ENCODE measurements at places on chromosomes 11 and 22.
A peak's percentile ranks its signal among the peaks of the same experiment; 100 is the strongest.

DNA sequence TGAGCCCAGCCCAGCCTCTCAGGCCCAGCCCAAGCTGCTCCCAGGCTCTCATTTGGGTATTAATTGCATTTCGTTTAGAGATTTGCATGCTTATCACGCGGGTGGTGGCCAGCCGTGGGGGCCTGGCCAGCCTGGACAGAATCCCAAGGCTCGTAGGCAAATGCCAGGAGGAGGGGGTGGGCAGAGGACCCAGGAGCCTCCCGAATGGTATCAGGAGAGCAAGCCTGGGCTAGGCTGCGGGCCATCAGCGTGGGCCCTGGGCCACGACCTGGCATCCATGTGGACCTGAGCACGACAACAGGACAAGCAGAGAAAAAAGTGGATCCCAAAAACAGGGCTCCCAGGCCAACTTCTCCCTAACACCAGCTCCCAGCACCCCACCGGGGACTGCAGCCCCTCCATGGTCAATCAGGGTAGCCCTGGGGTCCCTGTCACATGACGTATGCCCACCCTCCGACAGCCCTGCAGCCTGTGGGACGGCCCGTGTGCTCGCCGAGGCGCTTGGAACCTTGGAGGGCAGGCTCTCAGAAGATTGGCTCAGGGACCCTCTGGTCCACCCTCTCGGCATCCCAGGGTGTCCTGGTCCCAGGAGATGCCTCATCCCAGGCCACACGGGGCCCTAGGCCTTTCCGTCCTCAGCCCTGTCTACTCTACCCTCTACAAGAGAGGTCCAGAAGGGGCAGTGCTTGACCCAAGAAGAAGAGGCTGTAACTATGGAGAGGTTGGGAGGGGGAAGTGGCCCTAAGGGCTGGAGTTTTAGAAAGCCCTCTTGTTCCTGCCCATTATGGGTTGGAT, 8.8 kb downstream of the ASCL2 start:
- DNase-seq: no peak

DNA sequence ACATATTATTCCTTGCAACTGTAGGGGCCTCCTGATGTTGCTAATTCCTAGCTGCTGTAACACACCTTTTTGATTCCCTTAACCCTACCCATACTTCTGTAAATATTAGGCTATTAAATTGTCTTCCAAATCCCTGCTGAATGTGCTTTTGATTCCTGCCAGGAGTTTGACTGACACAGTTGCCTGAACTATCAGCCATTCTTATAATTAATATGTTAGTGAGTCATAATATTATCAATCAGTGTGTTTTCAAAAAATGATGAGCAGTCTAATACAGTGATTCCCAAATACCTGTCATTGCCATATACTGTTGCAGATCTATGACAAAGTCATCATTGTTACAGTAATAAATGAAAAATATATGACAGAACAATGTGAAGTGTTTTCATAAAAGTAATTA, 15.9 kb upstream of the FANCF start:
- no peak for DNase-seq

GRCh38 chr11:108697872-108698473, 33.1 kb downstream of the DDX10 start:
- DNase-seq: peak; percentile 19

- no peak for DNase-seq
These were observed 851.3 kb downstream of the TBC1D22A start for GRCh38 chr22:47613606-47614350.

DNA sequence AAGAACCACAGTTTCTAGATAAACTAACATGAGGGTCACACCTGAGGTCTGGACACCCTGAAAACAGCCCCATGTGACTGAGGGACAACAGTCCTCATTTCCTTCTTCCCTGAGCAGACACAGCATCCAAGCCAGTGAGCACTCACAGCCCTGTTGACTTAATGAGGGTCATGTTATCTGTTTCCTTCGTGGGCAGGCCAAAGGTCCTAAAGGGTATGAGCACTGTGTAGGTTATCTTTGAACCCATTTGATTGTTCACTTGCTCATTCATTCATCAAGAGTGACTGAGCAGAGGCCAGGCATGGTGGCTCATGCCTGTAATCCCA, 170.7 kb upstream of the B3GAT1 start:
- no peak for DNase-seq

GRCh38 chr11:126816645-126817044, 183.9 kb downstream of the KIRREL3 start:
- no peak for DNase-seq

DNA sequence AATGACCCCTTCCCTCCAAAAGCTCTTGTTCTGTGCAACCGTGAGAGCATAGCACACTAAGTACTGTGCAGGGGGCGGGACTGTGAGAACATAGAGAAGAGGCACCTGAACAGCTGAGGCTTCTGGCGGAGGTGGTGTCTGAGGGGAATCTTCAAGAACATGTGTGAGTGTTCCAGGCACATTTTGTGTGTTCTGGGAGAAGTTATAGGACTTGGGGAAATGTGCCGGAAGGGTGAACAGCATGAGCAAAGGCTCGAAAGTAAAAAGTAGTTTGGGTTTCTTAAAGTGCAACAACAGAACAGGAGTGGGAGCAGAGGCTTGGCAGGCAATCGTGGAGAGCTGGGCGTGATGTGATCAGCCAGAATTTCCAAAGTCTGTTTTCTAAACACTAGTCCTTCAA, 12.4 kb upstream of the SYN3 start:
- no peak for DNase-seq

- DNase-seq: no peak
These were observed 8.4 kb upstream of the NAV2 start for GRCh38 chr11:19704213-19704612.

GRCh38 chr22:19554834-19555404, 30.7 kb upstream of the CLDN5 start:
- no peak for DNase-seq

- DNase-seq: no peak
These were observed 4.8 kb downstream of the SAAL1 start for GRCh38 chr11:18100926-18101656.

DNA sequence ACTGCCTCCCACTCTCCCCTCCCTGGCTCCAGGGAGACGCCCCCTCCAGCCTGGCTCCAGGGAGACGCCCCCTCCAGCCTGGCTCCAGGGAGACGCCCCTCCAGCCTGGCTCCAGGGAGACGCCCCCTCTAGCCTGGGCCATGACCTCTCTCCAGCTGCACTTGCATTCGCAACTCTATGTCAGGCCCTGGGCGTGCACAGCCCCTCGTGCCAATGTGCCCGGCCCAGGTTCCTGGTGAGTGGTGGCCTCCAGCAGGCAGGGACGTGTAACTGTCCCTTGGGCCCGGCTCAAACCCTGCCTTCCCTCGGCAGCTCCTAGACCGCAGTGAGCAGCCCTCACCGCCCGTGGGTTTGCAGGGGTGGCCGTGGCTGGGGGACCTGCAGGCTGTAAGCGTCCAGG, 6.9 kb downstream of the MUC6 start:
- no peak for DNase-seq

- no peak for DNase-seq
These were observed 92.6 kb downstream of the CTTN start for GRCh38 chr11:70490723-70491558.

DNA sequence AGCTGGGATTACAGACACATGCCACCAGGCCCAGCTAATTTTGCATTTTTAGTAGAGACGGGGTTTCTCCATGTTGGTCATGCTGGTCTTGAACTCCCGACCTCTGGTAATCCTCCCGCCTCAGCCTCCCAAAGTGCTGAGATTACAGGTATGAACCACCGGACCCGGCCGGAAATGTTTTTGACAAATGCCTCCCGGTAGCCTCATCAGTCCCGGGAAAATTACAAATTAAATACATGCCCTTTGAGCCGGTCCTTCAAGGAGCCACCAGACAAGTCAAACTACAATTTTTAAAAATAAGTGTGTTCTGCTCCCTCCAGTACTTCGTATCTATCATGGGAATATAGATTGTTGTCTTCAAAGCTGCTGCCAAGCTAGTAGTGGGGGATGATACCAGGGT, 17.5 kb downstream of the WBP2NL start:
- no peak for DNase-seq

DNA sequence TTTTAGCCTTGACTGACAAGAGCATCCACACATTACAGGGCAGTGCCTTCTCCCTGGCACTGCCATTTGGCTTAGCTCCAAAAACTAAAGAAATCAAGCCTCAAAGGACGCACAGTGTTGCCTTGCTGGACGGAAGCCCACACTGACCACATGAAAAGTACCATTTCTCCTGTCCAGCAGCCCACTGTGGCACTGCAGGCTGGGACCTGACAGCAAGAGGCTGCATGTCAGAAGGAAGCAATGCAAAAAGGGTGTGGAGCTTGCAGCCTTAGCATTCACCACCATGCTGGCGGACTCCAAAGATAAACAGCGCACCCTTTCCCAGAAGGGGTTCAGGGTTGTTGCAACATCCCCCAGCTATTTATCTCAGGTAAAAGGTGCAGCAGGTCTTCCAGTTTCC, 109.3 kb upstream of the BMAL1 start:
- no peak for DNase-seq

DNA sequence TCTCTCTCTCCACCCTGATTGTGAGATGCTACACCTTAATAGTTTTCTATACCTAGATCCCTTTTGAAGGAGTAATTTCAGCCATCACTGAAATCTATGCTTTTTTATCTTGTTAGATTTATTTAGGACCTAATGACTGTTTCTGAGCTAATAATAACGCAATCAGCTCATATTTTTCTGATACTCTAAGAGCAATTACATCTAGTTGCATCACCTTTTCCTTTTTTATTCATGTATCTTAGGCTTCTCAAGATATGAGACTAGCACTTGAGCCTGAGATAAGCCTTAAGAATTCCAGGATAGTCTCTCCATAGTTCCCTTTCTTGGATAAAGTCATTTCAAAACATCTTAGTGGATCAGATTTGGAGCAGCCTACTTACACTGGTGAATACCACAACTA, 25.1 kb upstream of the CAVIN3 start:
- DNase-seq: no peak

- DNase-seq: no peak
These were observed 7.8 kb downstream of the APOL5 start for GRCh38 chr22:35725521-35725920.

DNA sequence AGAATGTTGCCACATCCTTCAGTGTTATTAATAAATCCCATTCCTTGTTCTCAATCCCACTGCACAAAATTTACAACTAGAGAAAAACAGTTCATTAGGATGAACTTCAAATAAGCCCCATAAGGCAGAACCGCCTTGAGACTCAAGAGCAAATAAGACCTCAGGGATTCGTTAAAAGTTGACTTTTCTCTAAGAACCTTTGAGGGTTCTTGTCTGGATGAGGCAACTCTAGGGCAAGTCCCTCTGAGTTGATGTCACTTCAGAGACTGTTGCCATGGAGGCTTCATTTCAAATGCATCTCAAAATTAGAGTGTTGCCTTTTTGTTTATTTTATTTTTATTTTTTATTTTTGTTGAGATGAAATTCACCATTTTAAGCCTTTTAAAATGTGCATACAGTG, 19.8 kb upstream of the PANX3 start:
- DNase-seq: no peak

DNA sequence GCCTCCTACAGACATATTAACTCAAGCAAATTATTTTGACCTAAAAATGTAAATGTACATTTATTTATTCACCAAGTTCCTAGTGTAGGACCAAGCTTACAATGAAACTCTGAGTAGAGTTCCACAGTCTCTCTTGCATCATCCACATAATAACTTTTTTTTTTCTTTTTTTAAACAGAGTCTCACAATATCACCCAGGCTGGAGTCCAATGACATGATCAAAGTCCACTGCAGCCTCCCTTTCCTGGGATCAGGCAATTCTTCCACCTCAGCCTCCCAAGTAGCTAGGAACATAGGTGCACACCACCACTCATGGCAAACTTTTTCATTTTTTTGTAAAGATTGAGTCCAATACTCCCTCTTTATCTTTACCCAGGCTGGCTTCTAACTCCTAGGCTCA, 28.0 kb downstream of the FEZ1 start:
- DNase-seq: no peak

GRCh38 chr11:31652528-31652927, 143.0 kb downstream of the ELP4 start:
- no peak for DNase-seq

- DNase-seq: no peak
These were observed 2.9 kb downstream of the RIN1 start for GRCh38 chr11:66333220-66333877.

- no peak for DNase-seq
These were observed 225.1 kb upstream of the MPPED2 start for GRCh38 chr11:30811226-30811755.

GRCh38 chr11:17369094-17369493, 17.5 kb downstream of the NCR3LG1 start:
- DNase-seq: no peak

DNA sequence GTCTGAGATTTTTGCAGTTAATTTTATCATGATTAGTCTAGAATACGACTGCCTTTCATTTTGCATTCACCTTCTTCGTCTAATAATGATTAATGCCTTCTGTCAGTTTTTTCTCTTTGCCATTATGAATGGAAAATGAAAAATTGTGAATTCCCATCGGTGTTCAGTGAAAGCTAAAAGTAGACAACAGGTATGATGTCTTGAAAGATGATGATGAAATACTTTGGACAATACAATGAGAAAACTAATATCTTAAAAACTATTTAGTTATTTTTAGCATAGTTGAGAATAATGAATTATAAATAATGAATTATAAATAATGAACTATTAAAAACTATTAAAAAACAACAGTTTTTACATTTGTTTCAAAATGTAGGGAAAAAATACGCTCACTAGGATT, 5.0 kb downstream of the C11orf58 start:
- DNase-seq: no peak

DNA sequence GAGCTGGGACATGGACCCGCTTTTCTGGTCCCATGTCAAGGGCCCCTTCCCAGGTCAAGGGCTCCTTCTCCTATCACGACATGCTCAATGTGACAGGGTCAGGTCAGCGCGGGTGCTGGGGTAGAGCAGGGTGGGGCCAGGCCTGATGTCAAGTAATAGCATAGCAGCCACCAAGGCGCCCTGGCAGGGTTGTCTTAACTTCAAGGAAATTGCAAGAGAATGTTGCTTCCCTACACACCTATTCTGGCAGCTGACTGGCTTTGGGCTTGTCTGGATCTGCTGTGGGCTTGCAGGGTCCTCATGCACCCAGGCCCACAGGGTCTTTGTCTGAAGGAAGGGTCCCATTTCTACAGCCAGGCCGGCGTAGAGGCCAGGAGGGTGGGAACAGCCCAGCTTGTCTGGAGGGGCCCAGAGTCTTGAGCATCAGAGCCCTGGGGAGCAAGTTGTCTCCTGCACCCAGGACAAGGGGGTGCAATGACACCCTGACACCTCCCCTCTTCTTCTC, 71.4 kb downstream of the BUD13 start:
- no peak for DNase-seq

DNA sequence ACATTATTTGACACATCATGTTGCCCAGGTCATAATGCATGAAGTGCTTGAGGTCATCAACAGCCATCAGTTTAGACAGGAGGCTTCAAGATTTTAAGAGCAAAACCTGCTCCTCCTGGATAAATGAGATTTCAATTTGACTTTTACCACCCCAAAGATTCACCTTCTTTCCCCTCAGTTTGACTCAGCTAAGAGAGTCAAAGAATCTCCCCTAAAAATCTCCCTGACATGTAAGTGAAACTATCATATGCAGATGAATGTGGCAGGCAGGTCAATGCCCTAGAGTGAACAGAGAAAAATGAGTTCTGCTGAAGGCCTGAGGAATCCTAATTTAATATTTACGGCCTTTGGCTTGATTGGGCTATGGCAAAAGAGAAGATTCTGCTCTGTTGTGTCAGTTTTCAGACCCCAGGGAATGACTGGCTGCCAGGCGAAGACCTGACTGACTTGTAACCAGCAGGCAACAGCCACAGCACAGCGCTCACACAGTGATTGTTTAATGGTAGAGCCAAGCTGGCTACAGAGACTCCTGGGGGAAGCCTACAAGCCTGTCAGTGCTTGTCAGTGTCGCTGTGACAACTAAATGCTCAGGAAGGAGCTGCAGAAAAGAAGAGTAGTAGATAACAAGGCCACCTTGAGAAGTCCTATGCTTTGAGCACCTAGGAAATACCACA, 491.2 kb upstream of the LRRC4C start:
- DNase-seq: no peak

Data from activated gamma-delta T cell treated with Interleukin-2 at 50 U/mL for 16 hours (primary cell).